ENCODE measurements at places on chromosomes 13 and 19.
A peak's percentile ranks its signal among the peaks of the same experiment; 100 is the strongest.

DNA sequence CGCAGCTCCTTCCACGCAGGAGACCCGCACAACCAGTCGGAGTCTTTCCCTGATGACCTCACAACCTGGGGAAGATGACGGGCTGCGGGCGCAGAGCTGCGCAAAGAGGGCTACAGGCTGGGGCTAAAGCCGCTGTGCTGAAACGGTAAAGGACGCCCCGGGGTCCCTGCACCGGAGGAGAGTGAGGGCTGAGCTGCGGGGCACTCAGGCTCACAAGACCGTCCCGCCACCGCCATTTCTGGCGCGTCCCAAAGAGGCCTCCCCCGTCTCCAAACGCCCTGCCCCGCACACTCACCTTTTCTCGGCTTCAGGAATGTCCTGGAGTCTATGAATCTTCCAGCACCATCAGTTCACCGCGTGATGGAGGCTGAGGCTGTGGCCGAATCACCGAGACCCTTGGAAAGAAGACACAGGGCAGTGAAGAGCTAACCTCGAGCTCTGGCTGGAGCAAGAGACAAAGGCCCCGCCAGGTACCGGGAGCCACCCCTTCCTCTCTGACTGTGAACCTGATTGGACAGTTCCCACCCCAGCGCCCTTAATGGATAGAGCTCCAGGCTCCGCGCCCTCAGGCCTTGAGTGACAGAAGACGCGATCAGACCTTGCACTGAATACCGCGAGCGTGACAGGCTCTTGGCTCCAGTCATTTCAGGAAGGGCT, 41.8 kb upstream of the ZNF429 start:
- peak; percentile 81 for DNase-seq

DNA sequence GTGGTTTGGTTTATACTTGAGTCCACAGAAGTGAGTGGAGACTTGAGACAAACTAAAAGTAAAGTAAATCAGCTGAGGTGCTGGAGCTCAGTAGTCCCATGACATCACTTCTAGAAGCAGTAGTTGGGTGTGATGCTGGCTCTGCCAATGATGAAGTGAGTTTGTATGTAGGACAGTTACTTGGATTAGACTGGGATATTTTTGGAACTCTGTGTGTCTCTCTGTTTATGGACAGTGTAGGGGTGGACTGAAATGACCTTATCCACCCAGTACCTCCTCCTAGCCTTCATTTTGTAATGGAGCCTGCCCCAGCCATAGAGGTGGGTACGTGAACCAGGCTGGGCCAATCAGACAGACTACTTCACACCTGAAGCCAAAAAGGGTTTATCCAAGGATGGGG, 52.2 kb downstream of the POLR1D start:
- no peak for DNase-seq

- DNase-seq: no peak
Measured at GRCh38 chr13:27131906-27132305, 39.7 kb downstream of the USP12 start.

- DNase-seq: no peak
Measured at GRCh38 chr19:52007451-52007805, 583 bp downstream of the ZNF615 start.

- no peak for DNase-seq
Measured at GRCh38 chr13:73466561-73466960, 407.8 kb downstream of the KLF5 start.

DNA sequence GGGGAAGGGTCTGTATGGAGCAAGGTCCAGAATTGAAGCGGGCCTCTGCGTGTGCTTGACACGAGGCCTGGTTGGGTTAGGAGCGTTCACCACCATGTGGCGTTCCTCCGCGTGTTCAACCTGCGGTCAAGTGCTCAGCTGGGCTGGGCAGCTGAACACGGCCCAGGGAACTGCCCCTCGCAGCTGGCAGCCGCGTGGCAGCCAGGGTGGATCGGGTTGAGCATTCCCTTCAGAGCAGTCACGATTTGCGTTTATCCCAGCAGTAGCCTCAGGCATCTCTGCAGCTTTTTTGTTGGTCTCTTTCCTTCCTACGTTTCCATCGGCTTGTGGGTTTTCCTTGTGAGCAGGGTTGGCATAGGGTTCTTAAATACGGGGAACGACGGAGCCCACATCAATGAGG, 28.7 kb upstream of the F2RL3 start:
- DNase-seq: no peak

- no peak for DNase-seq
Measured at GRCh38 chr19:14686411-14686810, 3.4 kb upstream of the ZNF333 start.

GRCh38 chr19:30324982-30325381, 47.2 kb upstream of the ZNF536 start:
- DNase-seq: no peak
